GM13977 (cell line): ENCODE measurements at places on chromosomes 2 and 18.

DNA sequence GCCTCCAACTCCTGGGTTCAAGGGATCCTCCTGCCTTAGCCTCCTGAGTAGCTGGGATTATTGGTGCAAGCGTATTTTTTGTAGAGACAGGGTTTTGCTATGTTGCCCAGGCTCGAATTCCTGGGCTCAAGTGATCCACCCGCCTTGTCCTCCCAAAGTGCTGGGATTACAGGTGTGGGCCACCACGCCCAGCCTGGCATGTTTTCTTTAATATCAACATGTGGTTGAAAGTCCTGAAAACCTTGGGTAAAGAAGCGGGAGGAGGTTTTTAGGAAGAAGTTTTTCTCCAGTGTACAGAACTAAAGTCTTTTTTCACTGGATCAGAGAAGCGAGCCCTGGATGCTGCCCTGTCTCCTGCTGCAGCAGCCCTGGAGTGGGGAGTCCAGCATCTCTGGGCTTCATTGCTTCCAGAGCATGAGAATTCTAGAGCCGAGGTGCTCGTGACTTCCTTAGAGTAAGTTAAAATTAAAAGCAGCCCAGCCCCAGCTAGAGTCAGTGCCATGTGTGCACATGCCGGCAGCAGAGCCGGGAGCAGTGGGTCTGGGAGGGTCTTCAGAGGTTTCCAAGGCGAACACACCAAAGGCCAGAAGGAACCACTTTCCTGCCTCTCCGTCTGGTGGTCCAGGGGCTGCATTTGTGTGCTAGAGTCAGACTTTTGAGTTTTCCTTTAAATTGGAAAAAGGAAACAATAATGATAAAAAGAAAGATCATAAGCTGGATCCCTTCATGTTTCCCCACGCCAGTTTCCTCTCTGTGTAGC is 31.2 kb downstream of the ITGB1BP1 start:
- no peak for DNase-seq

DNA sequence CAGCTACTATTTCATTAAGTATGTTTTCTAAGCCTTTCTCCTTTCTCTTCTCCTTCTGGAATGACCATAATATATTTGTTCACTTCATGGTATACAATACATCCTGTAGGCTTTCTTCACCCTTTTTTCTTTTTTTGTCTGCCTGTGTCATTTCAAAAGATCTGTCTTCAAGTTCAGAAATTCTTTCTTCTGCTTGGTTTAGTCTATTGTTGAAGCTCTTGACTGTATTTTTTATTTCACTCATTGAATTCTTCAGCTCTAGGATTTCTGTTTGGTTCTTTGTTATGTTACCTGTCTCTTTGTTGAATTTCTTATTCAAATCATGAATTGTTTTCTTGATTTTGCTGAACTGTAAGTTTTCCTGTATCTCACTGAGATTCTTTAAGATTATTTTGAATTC is 109.9 kb downstream of the TMEM131 start:
- DNase-seq, result no peak

- no peak for DNase-seq
Measured at GRCh38 chr2:37026050-37026449, 58.1 kb downstream of the HEATR5B start.

- no peak for DNase-seq
Measured at GRCh38 chr2:187855689-187856088, 301.5 kb upstream of the TFPI start.
